Ovary (tissue), 10 donors: ENCODE measurements at places on chromosomes 13 and 19. TPM values are rescaled to one million over a fixed set of nuclear protein-coding genes. Genes with fewer than 3 reads are reported as not detected.

DNA sequence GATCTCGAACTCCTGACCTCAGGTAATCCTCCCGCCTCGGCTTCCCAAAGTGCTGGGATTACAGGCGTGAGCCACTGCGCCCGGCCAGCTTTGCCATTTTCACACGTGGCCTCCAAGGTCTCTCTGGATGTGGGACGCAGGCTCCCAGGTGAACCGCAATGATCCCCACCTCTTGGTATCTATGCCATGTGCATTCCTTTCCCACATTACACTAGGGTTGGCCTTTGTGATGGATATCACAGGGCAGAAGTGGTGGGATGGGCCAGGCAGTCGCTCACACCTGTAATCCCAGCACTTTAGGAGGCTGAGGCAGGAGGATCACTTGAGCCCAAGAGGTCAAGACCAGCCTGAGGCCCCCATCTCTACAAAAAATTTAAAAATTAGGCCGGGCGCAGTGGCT is 22.4 kb downstream of the FGF21 start:
- no peak for DNase-seq

- DNase-seq = no peak
Measured at GRCh38 chr19:5220866-5221265, 119.7 kb downstream of the PTPRS start.

HSPBP1 gene
- total RNA-seq = 40.7 TPM

B3GNT8 gene
- 0.69 TPM for total RNA-seq

FAM216B gene
- total RNA-seq = not detected
